ENCODE measurements at places on chromosomes 2 and 18. TPM values are rescaled to one million over a fixed set of nuclear protein-coding genes. Genes with fewer than 3 reads are reported as not detected.

DSG1 gene
- not detected for total RNA-seq

FZD7 gene
- not detected for total RNA-seq

GPR55 gene
- total RNA-seq: not detected

QPCT gene
- total RNA-seq: 15.7 TPM

MAL gene
- total RNA-seq: not detected

MRO gene
- not detected for total RNA-seq

REG1B gene
- not detected for total RNA-seq

ZNF396 gene
- not detected for total RNA-seq

AMER3 gene
- total RNA-seq: not detected

POTEC gene
- not detected for total RNA-seq

CHRNA1 gene
- total RNA-seq: 0.07 TPM

GPC1 gene
- 28.7 TPM for total RNA-seq

SCTR gene
- not detected for total RNA-seq

CYB5A gene
- total RNA-seq: 105 TPM

TMEM247 gene
- total RNA-seq: not detected

SDC1 gene
- total RNA-seq: 1.4 TPM

ARPC2 gene
- 599 TPM for total RNA-seq

CROCC2 gene
- total RNA-seq: not detected

TLX2 gene
- total RNA-seq: not detected

ATP8B1 gene
- 54.6 TPM for total RNA-seq

SERPINB4 gene
- not detected for total RNA-seq

KCNG2 gene
- not detected for total RNA-seq

GPR75 gene
- total RNA-seq: 0.94 TPM

PCBP1 gene
- total RNA-seq: 142 TPM

C2orf66 gene
- not detected for total RNA-seq

LIMS1 gene
- total RNA-seq: 89.7 TPM

CTLA4 gene
- 0.30 TPM for total RNA-seq

SCYGR4 gene
- total RNA-seq: not detected

PIKFYVE gene
- 15.0 TPM for total RNA-seq

REG3G gene
- not detected for total RNA-seq

TRAF3IP1 gene
- total RNA-seq: 4.9 TPM

WDR7 gene
- total RNA-seq: 11.9 TPM

ITM2C gene
- 1.9 TPM for total RNA-seq

CCDC121 gene
- total RNA-seq: 1.8 TPM

VAMP5 gene
- 201 TPM for total RNA-seq

ALPP gene
- not detected for total RNA-seq

PCARE gene
- not detected for total RNA-seq

ACADL gene
- not detected for total RNA-seq

ST8SIA3 gene
- not detected for total RNA-seq

DOK6 gene
- under 0.01 TPM for total RNA-seq

TWIST2 gene
- total RNA-seq: 0.20 TPM

INHBB gene
- total RNA-seq: 0.07 TPM

NEB gene
- 0.30 TPM for total RNA-seq

MALL gene
- 171 TPM for total RNA-seq

TDRD15 gene
- total RNA-seq: not detected

TFCP2L1 gene
- total RNA-seq: not detected

CIDEA gene
- total RNA-seq: 8.2 TPM

RNF152 gene
- total RNA-seq: 5.9 TPM

RAX gene
- total RNA-seq: not detected

FLACC1 gene
- not detected for total RNA-seq

Data from mammary microvascular endothelial cell (primary cell).